ENCODE measurements at places on chromosomes 1 and 21.

- no peak for DNase-seq
These were observed 86.4 kb downstream of the GPR161 start for GRCh38 chr1:168050307-168050706.

DNA sequence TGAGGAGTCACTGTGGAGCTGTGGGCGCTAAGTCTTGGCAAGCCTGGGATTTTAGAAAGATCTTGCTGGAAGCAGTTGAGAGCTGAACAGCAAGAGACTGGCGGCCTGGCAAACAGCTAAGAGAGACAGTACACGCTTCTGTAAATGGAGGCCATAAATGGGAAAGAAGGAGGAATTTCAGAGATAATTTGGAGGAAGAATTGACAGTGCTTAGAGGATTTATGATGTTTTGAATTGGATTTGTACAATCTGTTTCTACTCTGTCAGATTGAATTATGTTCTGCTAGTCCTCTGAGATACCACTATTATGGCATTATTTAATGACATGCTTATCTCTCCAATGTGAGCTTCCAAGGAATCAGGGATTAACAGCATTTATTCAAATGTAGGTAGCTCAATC, 50.1 kb downstream of the ABCA4 start:
- no peak for DNase-seq

GRCh38 chr1:145999321-146000024, 3.1 kb upstream of the TXNIP start:
- no peak for DNase-seq

GRCh38 chr1:6205849-6206519, at the start of gene RNF207:
RNF207 (plus strand) TSS chr1:6206119; CDS start chr1:6206536, 417 bp downstream.
- DNase-seq, result peak; percentile 14

DNA sequence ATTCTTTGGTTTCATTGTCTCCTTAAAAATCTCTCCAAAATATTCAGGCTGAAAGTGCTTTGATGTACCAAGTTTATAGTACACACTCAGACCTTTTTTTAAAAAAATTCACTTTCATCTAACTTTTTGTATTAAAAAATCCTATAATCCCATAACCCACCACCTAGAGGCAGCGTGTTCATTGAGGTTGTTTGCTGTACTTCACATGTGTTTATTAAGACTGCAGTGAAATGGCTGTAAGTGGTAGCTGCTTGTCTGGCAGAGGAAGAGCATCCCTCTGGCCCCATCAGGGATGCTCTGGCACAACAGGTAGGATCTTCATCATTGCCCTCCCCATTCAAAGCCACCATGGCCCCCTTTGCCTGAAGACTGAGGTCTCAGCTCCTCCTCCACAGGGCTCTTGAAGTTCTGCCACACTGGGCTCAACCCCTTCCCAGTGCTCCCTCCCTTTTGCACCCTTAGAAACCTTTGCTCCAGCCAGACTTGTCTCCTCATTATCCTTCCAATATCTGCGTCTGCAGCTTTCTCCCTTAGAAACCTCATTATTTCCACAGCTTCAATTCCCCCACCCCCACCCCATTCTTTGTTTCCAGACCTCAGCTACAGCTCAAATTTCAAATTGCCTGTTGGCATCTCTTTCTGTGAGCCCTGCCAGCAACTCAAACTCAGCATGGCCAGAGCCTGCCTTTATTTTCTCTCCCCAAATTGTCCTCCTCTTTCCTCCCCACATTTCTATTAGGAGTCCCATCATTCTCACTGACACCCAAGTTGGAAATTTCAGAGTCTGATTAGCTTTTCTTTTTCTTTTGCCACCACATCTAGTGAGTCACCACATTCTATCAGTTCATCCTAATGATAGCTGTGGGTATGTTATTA, 369.6 kb upstream of the USP24 start:
- DNase-seq, result peak; percentile 51

DNA sequence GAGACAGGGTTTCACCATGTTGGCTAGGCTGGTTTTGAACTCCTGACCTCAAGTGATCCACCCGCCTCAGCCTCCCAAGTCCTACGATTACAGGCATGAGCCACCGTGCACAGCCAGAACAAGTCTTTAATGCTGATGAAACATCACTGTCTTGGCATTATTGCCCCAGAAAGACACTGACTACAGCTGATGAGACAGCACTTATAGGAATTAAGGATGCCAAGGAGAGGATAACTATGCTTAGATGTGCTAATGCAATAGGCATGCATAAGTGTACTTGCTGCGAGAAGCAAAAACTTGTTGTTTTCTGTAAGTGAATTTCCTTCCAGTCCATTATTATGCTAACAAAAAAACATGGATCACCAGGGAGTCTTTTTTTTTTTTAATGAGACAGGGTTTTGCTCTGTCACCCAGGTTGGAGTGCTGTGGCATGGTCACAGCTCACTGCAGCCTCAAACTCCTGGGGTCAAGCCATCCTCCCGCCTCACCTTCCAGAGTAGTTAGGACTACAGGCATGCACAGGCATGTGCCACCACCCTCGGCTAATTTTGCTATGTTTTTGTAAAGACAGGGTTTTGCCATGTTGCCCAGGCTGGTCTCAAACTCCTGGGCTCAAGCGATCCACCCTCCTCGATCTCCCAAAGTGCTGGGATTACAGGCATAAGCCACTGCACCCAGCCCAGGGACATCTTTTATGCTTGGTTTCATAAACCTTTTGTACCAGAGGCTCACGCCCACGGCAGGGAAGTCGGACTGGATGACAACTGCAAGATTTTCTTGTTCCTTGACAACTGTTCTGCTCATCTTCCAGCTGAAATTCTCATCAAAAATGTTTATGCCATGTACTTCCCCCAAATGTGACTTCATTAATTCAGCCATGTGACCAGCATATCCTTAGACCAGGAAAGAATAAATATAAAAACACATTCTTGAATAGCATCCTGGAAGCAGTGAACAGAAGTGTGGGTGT, 23.1 kb downstream of the RHEX start:
- no peak for DNase-seq

Data from fibroblast of skin of left quadriceps (primary cell).